NCI-H2081 treated with DMSO at 0.1 percent for 48 hours (cell line): ENCODE measurements at places on chromosomes 1 and 21.

GRCh38 chr1:41493117-41493536, 8.6 kb upstream of the EDN2 start:
- DNase-seq, result no peak

DNA sequence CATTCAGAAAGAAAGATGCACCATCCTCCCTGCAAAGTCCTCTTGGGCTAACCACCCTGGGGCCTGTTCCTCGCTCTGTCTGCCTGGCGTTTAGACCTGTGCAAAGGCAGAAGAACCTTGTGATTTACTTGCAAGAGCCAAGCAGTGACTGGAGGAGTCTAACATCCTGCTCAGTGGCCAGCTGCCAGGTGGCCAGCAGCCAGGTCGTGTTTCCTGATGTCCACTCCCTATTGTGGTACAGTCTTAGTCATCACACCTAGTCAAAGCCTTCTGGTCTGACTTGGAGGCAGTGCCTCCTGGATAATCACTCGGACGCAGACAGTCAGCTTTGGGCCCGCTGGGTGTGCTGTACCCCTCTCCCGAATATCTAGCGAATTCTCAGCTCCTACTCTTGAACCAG, 118.1 kb downstream of the PGBD5 start:
- no peak for DNase-seq

- DNase-seq, result no peak
These were observed 22.6 kb downstream of the KRTAP21-3 start for GRCh38 chr21:30695956-30696355.

DNA sequence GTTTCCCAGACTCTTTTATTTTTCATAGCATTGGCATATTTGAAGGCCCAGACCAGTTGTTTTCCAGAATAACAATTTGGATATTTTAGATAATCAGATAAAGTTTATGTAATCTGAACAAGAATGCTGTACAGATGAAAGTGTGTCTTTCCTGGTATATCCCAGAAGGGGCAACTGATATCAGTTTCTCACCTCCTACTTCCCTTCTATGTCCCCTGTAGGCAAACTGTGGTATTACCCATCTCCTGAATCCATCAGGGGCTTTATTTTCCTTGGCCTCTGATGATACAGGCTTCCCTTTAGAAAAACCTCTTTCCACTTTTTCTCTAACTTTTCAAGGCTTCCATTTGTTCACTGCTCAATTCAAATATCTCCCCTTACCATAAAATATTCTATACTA, 87.5 kb upstream of the RGS1 start:
- DNase-seq, result no peak

DNA sequence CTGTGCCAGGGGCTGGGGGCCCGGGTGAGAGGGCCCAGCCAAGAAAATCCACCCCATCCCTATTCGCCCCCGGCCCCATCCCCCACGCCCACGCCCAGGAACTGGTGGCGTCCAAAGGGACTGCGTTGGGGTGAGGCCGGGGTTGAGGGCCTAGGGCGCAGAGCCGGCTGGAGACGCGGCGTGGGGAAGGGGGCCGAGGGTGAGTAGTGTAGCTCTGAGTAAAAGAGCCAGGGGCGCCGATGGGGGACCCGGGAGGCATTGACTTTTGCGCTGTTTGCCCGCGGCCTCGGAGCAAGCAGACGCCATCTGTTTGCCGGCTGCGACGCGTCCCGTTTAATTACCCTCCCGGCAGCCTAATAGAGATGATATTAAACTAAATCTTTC, 3.5 kb upstream of the DMRTA2 start:
- DNase-seq, result no peak

DNA sequence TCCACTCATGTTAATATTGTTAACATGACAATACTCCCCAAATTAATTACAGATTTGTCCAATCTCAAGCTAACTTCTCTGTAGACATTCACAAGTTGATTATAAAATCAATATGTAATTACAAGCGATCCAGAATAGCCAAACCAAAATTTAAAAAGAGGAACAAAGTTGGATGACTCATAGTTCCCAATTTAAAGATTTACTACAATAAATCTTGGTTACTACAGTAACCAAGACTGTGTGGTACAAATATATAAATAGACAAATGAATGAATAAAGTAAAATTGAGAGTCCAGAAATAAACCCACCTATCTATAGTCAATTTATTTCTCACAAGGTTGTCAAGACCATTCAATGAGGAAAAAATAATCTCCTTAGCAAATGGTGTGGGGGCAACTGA, 7.1 kb upstream of the KRTAP10-4 start:
- no peak for DNase-seq

DNA sequence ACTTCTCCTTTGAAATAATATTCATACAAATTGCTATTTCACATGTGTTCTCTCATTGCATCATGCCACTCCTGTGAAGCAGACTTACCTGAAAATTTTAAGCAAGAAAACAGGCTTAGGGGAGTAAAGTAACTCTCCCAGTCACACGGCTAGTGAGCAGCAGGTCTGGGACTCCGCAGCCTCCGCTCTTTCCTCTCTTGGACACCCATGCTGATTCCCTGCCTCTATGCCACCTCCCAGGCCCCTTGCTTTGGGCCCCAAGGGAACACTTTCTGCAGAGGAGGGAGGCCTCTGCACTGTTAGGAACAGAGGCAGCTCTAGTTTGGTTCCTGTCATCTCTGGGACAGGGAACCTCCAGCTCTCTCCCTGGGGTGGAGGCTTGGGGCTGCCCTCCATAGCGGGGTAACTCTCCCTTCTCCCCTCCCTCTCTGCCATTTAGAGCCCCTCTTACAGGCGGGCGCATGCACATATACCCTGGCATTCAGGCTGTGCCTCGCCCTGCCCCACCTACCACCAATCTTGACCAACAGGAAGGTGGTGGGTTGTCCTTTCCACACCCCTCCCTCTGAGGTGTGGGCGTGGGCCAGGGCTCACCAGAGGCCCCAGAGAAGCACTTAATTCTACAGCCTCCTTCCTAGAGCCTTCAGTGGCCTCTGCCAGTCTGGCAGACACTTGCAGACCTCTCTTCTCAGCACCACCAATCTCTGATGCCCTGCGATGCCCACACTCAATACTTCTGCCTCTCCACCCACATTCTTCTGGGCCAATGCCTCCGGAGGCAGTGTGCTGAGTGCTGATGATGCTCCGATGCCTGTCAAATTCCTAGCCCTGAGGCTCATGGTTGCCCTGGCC, at the start of gene RXFP4:
Gene RXFP4 (plus strand): TSS at position 646 of the 852 bp plus-strand sequence. CDS start 72 bp downstream, at position 718.
- DNase-seq, result no peak

DNA sequence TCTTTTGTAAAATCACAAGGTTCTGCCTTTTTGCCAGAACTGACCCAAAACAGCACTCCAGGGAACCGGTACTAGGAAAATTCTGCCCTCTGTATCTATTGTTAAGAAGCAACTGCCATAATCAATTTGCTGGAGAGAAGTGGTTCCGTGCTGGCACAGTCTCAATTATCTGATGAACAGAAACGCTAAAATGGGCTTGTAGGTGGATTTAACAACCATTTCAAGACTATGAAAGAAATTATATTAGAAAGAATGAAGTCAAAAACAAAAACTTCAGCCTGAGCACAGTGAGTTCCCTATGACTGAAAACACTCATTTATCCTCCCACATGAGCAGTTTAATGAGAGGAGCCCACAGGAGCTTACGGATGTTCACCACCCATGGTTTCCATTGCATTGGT, 4.4 kb downstream of the JAM2 start:
- no peak for DNase-seq

DNA sequence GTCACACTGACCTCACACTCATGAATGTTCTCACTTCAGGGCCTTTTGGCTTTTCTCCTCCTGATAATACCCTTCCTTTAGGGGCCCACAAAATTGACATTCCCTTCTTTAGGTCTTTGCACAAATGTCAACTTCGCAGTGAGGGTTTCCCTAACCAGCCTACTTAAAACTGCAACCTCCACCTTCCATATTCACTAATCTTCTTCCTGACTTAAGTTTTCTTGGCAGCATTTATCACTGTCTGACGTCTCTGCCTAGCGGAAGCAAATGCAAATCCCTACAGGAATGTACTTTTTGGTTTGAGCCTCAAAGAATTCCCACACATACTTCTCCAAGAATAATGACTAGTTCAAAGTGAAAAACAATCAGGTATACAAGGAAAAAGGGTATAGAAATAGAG, 32.8 kb downstream of the INTS7 start:
- no peak for DNase-seq

- no peak for DNase-seq
These were observed 262.3 kb upstream of the BRINP3 start for GRCh38 chr1:190739926-190740325.

GRCh38 chr1:232786845-232787455, 18.3 kb upstream of the MAP10 start:
- no peak for DNase-seq

DNA sequence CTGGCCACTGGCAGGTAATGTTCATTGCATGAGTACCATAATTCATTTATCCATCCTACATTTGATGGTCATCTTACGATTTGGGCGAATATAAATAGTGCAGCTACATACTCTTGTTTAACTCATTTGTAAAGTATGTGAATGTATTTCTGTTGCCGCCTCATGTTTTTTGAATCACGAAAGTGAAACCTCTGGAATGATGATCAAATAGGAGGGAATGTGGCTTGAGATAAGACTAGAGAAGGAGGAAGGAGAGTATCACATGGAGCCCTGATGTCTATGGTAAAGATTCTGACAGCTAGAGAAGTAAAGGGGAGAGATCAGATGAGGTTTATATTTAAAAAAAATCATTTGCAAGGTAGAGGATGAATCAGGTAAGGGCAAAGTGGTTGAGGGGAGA, 8.0 kb downstream of the MRPS14 start:
- no peak for DNase-seq

- DNase-seq, result no peak
These were observed 276.9 kb downstream of the MATN1 start for GRCh38 chr1:30446508-30446907.

DNA sequence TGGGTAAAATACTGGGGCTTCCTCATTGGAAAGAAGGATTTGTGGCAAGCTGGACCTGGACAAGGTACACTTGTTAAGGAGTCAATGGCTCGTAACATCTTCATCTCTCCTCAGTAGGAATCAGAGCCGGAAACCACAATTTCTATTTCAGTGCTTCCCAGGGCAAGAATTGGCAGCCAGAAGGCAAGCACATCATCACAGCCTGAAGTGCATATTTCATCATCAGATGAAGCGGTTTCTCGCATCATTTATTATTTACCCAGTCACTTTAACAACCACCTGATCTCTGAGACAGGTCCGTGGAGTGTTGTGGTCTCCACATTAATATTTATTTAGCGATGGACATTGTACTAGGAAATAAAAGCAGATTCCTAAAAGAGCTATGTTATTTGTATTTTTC, 55.0 kb downstream of the KCNJ15 start:
- no peak for DNase-seq

DNA sequence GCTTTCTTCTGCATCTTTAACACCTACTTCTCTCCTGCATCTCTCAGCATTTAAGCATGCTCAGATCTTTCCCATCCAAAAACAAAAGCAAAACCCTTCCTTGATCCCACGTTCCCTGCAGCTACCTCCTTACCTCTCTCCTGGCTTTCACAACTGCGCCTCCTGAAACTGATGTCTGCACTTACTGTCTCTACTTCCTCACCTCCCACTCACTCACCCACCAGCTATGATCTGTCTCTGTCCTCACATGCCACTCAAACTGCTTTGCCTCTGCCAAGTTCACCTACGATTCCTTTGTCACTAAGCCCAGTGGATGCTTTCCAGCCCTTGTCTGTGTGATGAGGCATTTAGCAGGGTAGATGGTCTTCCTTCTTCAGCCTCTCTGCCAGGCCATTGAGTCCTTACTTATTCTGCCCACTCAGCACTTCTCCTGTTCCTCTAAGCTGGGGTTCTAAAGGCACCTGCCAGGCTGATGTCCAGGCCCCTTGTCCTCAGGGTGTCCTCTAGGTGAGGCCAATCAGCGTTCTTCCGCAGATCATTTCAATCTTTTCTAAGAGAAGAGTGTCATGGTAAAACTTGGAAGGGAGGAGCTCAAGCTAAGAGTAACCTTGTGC, 10.0 kb upstream of the GJB3 start:
- DNase-seq, result no peak

DNA sequence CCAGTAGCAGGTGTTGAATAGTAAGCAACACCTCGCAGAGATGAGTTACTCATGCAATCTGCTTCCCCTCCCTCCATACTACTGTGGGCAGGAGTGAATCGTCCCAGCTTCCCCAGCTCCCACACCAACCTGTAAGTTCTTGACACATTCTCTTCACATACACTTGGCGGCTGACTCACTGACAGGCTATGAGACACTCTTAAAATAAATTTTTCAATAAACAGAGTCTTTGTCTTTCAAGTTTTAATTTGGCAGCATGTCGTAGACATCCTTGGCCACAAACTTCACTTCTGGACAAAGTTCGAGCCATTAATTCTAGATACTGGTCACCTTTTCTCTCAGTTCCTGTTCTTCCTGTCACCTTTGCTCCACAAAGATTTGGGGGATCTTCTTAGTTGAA, 290.7 kb downstream of the TM2D1 start:
- no peak for DNase-seq

GRCh38 chr1:26195805-26196204, 5.4 kb downstream of the CATSPER4 start:
- DNase-seq, result no peak

DNA sequence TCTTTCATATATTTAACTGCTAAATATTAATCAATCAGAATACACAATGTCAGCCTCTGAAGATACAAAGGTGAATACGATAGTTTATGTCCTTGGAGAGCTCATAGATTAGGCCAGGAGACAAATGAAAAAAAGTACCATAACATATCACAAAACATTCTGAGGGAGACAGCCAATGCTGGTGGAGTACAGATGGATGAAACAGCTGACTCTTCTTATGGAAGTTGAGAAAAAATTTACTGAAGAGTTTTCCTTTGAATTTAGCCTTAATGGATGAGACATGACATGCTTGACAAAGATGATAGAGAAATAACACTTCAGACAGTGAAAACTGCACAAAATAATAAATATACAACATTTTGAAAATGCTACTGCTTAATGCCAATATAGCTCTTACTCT, 193.5 kb downstream of the PDE4B start:
- no peak for DNase-seq

DNA sequence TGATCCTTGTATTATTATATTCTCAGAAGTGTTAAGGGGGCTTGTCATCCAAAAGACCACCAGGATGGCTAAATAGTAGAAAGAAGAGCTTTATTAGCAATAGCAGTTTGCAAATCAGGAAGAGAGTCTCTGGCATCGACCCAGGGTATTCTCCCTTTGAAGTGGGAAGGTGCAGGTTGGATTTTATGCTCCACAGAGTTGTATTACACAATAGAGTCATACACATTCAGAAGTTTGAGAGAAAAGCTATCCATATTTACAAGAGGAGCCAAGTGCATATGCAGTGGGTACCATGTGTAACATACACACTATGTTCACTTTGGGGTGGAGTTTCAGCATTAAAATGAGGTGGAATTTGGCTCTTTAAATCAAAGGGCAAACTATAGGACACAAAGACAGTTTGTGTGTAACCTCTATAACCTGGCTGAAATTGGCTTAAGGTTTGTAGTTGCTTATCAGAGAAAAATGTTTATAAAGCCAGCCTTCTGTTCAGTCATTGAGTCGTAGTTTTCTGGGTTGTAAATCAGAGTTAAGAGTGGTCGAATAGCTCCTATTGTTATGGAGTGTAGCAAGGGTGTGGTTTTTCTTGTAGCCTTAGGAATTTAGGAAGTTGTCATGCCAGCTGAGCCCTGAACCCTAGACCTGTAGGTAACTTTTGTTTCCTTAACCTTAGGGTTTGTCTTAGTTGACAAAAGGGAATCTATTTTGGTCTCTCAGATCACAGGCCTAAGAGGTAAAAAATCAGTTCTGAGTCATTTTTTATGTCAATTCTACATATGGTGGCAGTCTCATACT, 125.3 kb downstream of the DNM3 start:
- no peak for DNase-seq

GRCh38 chr1:177249231-177249630, 78.5 kb downstream of the BRINP2 start:
- no peak for DNase-seq

- no peak for DNase-seq
These were observed 6.5 kb downstream of the PODN start for GRCh38 chr1:53068314-53069099.
